ENCODE measurements at places on chromosomes 3 and 15.

DNA sequence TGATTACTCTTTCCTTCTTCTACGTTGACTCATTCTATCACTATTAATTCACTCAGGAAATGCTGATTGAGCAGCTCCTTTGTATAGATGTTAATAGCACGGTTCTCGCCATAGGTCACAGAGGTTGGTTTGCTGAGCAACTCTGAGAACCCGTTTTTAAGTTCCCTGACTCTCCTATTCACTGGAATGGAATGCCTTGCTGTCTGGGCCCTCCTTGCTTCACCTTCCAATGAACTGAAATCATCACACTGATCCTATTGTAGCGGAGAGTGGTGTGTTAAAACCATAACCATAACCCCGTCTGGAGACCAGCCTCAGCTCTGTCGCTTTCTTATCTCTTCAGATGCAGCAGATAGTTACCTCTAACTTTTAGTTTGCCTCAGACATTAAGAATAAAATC is 323.6 kb downstream of the GABRB3 start:
- DNase-seq = no peak

- DNase-seq = no peak
These were observed 524.9 kb upstream of the PROK2 start for GRCh38 chr3:72309661-72310418.

DNA sequence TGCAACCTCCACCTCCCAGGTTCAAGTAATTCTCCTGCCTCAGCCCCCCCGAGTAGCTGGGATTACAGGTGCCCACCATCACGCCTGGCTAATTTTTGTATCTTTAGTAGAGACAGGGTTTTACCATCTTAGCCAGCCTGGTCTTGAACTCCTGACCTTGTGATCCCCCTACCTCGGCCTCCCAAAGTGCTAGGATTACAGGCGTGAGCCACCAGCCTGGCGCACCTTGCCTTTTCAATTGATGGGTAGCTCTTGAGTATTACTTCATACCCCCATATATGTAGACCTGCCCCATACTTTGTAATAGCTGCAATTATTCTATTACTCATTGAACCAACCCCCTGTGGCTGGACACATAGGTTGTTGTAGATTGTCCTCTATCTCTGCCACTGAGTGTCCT is 101.3 kb downstream of the LRRK1 start:
- no peak for DNase-seq

- no peak for DNase-seq
These were observed 196.4 kb downstream of the OPA1 start for GRCh38 chr3:193789455-193789854.

GRCh38 chr3:139302801-139303113 is 41.1 kb upstream of the MRPS22 start:
- no peak for DNase-seq

GRCh38 chr3:161264852-161265251 is 43.7 kb downstream of the NMD3 start:
- no peak for DNase-seq

- DNase-seq = no peak
These were observed 593.3 kb downstream of the FHIT start for GRCh38 chr3:60657972-60658371.

- no peak for DNase-seq
These were observed 73.8 kb downstream of the IQSEC1 start for GRCh38 chr3:12999147-13000140.

DNA sequence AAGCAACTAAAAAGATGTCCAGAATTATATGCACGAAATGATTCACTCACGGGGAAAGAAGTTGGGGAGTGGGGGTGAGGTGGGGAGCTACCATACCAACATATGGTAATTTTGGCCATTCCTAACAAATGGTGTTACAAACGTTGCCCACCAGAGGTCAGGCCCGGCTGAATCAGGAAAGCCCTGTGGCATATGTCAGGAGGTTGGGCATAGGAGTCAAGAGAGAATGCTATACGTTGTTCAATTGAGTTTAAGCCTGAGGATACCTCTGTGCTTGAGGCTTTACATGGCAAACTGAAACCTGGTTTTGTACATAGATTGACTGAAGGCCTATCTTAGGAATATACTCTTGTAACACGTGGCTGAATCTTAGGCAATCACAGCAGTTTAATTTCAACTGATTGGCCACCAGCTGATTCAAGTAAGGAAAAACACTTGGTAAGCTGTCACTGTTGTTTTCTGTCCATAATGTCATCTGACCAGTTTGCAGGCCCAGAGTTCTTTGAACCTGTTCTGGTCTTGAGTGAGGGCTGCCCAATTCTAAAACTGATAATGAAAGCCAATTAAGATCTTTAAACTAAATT is 23.4 kb upstream of the SLC2A2 start:
- DNase-seq = peak; percentile 37

DNA sequence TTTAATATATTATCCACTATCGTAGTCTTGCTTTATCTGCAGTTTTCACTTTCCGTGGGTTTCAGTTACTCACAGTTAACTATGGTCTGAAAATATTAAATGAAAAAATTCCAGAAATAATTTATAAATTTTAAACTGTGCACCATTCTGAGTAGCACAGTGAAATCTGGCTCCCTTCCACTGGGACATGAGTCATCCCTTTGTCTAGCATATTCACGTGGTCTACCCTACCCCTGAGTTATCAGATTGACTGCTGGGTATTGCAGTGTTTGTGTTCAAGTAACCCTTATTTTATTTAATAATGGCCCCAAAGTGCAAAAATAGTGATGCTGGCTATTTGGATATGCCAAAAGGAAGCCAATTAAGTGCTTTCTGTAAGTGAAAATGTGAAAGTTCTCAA is 539.5 kb upstream of the AGTR1 start:
- no peak for DNase-seq

DNA sequence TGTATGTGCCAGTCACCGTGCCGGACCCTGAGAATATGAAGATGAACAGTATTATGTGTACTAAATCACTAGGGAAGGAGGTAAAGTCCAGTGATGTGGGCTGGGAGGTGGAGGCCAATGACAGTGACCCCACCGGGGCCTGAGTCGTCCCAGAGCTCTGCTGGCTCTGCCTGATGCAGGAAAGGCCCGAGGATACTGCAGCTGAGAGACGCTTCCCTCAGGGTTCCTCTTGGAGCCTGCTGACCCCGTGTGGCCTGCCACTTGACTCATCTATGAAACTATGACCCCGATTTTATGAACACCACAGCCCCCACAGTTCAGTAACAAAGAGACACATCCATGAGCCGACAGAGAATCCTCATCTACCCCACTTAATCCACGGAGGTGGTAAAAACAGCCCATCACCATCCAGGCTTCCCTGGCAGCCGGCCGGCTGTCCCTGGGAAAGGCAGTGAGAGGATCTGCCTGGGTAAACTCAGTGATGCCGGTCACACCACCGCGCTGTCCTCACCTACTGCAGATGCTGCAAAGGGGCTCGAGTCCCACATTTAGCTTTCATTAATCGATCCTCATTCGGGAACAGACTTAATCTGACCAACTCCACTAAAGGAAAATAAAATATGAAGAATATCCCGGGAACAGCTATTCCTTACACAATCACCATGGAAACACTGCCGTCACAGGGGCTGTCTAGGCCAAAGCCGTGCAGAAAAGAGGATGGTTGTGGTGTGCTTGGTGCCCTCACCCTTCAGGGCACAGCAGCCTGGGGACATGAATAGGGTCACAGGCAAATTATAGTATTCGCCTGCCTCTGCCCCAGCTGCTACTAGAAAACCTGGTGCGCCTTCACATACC is 82.9 kb downstream of the ARRDC4 start:
- no peak for DNase-seq

GRCh38 chr15:69919816-69920215 is 177.9 kb downstream of the TLE3 start:
- no peak for DNase-seq

DNA sequence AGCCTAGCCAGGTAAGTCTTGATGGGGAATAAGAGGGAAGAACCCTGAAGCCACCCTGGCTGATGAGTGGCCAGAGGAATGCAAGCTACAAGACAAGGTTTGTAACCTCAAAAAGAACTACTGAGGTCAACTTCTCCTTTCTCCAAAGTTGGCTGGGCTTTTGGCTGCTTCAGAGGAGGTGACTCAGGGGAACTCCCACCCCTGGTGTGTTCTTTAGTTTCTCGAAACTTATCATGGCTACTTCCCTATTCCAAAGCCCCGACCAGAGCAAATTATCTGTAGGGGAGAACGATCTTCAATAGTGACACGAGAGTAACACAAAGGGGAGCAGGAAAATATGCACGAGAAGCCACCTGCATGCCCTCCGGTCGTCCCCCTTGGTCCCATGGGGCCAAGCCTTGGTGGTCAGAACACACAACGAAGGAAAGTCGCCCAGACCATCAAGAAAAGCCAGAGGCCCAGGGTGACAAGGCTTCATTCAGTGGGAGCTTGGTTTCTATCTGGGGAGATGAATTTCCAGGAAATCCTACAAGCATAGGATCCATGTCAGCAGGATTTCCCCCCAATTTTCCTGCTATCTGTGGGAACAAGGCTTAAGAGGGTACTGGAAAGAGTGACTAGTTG is 6.5 kb upstream of the BCL2A1 start:
- no peak for DNase-seq

DNA sequence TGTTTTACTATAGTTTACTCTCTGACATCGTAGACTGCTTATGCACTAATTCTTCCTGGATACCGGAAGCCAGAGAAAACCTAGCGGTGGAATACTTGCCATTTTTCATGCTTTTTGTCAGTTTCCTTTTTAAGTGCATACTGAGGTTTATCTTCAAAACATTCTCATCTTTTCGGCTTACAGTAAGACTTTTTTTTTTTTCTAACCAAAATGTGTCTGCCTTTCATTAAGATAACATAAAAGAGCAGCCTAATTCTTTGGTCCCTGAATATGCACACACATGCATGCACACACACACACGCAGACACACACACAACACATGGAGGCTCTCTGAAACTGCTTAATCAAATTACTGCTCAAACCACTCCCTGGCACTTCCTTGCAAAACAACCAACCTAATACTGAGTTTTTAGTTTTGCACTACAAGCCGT is 1.3 kb downstream of the ZNF445 start:
- DNase-seq = no peak

DNA sequence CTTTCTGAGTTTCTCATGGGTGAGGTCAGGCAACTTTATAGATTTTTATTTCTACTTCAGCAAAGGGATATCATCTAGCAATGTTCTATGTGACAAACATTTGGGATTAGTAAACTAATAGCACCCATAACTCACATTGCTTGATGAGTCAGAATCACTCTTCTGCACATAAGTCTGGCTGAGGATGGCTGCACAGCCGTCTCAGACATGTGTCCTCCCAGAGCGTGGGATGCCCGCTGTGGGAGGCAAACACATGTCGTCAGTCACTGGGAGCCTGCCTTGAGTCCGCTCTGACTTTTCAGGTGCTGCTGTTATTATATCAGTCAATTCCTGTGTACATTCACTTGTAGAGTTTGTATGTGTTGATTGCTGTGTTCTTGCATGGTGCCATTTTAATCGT is 230.7 kb upstream of the TRIM42 start:
- no peak for DNase-seq

DNA sequence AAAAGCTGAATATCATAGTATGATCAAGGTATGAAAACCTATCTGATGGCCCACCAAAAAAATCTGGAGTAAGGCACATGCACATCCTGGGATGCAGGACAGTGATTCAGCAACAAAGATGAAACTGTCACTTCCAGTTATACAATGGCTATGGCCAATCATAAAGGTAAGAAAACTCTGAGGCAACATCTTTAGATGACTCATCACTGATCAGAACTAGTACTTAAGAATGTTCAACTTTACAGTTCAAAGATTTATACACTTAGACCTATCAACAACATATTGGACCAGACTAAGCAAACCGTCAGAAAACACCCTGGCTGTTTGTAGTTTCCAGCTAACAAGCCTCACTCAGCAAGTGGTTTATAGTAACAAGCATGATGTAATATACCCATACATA is 21.3 kb upstream of the PLCH1 start:
- DNase-seq = no peak

DNA sequence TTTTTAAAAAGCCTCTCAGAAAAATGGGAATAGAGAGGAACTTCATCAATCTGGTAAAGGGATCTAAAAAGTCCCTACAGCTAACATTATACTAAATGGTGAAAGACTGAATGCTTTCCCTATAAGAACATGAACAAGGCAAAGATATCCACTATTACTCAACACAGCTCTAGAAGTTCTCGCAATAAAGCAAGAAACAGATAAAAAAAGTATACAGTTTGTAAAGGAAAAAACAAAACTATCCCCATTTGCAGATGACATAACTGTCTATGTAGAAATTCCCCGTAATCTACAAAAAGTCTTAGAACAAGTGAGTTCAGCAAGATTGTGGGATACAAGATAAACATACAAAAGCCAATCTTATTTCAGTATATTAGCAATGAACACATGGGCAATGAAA is 15.4 kb downstream of the EDC3 start:
- no peak for DNase-seq

GRCh38 chr15:101115786-101116680 is 135.8 kb downstream of the CHSY1 start:
- DNase-seq = no peak

GRCh38 chr3:61518590-61518989 is 42.8 kb upstream of the PTPRG start:
- no peak for DNase-seq

GRCh38 chr15:48391950-48392349 is 60.7 kb downstream of the DUT start:
- DNase-seq = no peak

DNA sequence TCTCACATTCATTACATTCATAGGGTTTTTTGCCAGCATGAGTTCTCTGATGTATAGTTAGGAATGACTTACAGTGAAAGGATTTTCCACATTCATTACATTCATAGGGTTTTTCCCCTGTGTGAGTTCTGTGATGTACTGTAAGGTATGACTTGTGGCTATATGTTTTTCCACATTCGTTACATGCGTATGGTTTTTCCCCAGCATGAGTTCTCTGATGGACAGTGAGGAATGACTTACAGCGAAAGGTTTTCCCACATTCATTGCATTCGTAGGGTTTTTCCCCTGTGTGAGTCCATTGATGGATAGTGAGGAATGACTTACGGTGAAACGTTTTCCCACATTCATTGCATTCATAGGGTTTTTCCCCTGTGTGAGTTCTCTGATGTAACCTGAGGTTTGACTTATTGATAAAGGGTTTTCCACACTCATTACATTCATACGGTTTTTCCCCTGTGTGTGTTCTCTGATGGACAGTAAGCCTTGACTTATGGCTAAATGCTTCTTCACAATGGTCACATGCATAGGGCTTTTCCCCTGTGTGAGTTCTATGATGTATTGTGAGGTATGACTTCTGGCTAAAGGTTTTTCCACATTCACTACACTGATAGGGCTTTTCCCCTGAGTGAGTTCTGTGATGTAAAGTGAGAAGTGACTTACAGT is 47.4 kb downstream of the ZNF717 start:
- DNase-seq = no peak

DNA sequence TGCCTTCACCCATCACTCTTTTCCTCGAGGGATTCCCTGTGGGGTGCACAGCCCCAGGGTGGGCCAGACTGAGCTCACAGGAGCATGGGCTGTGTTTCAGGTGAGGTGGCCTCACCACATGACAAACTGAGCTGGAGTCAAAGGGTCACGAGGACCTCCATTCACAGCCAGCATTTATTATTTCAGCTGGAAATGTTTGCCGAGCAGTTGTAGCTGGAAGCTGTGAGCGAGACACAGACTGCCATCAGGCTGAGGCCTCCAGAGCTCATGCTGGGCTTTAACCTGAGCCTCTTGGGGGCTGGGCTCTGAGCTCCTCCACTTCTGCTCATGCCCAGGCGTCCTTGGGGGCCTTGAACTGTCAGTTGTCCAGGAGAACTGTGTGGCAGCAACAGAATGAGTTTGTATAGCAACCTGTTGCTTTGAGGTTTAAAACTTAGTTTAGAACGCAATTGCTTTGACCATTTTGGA is 57.5 kb downstream of the FLNB start:
- no peak for DNase-seq

GRCh38 chr3:71392251-71392650 is 191.3 kb downstream of the FOXP1 start:
- no peak for DNase-seq
